ENCODE measurements at places on chromosomes 12 and 14.

DNA sequence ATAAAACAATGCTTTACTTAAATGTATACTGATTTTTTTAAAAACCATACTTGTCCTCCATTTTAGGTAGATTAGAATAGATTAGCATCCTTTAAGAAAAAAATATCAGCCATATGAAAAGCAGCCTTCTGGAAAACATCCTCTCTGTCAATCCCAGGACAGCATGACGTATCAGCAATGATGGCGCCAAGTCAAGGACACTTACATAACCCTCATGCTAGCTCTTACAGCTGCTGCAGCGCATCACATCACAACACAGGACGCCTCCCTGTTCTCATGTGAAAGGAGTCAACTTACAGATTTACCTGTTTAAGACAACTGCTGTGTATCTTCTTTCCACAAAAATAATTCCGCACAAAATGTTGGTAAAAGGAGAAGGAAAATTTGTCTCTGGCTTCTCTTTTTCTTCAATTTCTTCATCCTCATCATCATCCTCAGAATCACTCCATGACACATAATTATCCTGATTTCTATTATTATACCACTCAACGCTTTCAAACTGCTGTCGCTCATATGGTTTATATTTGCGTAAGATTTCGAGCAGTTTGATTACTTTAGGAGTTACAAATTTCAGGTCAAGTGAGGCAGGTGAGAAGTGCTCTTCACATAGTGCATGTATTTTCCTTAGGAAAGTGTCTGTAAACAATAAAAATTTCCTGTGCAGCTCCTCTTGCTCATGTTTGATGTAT is 33.3 kb downstream of the DICER1 start:
- no peak for DNase-seq

DNA sequence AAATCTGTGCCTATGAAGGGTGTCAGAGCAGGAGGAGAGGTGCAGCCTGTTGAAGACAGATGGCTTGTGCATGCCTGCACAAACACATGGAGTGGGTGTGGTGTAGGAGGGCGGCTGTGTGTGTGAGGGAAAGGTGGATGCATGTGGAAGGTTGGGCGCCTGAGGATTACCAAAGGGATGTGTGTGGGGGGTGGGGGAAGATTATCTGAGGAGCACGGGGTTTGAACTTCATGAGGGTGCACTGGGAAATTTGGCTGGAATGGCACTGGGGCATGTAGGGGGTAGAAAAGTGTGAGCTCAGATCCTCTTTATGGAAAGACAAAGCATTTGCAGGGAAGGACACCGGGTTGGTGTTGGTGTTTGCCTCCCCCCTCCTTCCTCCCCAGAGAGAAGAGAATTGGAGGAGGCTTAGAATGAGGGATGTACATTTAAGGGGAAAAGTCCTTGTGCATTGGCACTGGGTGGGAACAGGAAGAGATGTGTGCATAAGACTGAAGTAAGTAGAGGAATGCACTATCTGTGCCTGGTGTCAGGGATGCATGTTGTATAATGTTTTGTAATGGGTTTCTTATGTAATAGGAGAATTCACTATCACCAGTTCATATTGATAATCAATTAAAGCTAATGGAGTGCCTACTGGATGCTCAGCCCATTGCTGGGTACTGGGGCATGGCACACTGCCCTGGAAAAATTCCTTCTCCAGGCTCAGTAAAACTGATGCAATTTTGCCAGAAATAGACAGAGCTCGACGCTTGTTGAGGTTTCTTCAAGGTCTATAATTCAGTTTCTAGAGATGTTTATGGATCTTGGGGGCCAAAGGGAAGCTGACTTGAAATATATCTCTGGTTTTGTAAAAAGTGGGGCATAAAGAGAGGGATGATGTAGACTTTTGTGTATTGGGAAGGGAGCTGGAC is 3.0 kb downstream of the NTF3 start:
- no peak for DNase-seq

GRCh38 chr14:50109342-50109741 is 7.0 kb downstream of the VCPKMT start:
- no peak for DNase-seq

DNA sequence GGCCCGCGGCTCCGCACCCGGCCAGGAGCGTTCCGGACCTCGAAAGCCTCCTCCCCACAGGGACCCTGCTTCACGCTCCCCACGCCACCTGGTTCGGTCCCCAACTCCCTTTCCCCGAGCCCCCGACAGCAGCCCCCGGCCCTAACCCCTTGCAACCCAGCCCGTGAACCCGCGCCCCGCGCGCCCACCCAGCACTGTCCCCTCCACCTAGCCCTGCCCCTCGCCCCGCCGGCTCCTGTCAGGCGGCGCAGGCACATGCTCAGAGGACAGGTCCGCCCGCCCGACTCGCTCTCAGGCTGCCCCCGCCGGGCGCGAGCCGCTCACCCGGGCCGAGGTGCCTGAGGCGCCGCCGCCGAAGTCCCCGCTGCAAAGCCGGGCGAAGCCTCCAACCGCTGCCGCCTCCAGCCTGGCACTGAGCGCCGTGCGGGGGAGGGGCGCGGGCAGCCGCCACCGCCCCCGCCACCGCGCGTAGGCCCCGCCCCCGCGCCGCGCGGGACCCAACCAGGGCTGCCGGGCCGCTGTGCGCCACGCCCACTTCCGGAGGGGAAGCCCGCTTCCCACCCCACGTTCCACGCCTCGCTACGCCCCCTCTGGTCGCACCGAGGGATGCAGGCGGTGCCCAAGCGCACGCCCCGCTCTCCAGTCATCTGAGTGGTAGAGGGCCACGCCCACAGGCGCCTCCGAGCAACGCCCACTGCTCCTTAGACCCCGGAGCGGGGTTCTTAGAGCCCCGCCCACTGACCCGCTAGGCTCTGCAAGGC is at the start of gene CORO1C:
CORO1C (minus strand) TSS at position 414 of the 761 bp plus-strand sequence. CDS start 30,200 bp downstream, outside the sequence.
- peak; percentile 81 for DNase-seq

DNA sequence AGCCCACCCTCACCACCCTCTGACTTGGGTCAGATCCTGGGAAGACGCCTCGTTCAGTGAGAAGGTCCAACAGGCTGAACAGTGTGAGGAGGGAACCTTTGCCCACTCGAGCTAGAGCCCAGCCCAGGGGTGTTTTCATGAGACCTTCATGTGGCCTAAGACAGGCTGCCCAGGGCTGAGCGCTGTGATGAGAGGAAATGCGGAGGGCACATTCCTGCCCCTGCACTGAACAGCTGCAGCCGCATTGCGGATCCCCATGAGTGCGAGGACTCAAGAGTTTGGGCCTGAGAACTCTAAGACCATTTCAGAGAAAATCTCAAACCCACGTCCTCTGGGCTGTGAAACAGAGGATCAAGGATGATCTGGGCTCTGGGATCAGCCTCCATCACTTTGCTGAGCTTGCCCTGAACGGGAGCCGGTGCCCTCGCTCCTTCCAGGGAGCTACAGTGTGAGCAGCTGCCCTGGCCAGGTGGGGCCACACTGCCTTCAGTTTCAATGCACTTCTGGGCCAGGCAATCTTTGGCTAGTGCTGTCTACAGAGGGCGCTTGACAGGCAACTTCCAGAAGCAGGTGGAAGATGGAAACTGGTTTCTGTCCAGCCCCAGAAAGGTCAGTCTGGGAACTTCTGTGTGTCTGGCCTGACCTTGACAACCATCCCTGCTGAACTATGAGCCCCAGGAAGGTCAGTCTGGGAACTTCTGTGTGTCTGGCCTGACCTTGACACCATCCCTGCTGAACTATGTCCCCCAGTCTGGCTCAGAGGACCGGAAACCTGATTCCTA is 43.5 kb upstream of the P2RX7 start:
- DNase-seq, result no peak

DNA sequence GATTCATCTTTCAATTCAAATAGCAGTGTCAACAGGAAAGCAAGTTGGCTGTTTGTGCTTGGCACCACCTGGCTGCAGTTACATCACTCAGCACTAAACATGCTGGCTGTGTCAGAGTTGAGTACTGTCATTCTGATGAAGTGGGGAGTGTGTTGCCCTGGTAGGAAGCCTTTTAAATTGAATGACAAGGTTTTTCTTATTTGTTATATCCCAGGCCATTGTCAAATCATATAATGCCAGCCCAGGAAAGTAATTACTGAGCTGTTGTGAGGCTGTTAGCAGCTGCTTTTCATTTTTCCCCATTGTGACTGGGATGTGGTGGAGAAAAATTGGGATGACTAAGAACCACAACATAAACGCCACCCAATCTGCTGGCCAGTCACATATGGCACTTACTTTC is 106.5 kb upstream of the PRKD1 start:
- no peak for DNase-seq

DNA sequence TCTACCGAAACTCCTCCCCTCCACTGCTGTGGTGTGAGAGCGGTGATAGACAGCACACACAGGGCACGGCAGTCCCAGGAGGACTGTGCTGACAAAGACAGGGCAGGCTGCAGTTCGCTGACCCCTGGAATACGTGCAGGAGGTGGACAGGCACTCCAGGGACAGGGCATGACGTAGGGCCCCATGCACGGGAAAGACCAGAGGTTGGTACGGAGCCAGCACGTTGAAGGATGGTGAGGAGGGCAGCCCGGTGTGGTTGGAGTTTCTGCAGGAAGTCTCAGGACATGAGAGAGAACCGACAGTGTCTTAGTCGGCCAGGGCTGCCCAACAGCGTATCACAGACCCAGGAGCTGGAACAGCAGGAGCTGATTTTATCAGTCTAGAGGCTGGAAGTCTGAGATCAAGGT is 254.2 kb upstream of the FKBP4 start:
- DNase-seq, result no peak

DNA sequence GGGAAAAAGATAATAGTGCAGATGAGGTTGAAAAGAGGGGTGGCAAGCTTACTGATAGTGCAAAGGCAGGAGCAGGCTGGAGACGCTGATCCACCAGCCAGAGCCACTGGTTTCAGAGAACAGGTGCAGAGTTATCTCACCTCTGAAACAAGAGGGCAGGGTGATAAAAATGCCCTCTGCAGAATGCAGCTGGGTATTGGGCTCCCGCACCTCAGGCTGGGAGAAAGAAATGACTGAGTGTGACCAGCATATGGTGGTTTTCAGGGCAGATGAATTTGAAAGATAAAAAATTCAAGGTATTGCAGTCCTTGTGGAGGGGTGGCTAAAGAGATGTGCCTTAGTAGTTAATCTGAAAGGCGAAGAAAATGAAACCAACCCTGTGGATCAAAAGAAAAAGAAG is 2.9 kb upstream of the TMEM30B start:
- no peak for DNase-seq

- no peak for DNase-seq
Measured at GRCh38 chr12:113096675-113097461, 38.7 kb downstream of the RASAL1 start.

DNA sequence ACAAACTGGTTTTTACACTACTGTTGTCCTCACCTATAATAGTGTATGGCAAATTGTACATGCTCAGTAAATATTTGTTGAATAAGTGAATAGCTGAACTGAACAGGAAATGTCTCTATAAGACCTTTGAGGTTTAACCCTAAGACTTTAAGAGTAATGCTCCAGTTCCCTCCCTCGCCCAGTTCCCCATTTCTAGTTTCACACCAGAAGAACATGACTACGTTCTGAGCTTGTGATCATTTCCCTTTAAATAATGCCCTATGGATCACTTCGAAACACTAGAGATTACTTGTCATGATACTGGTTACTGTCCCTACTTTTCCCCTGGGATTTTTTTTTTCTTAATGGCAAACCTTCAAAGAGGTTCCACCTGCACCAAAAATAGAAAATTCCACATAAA is 69.3 kb downstream of the PRKD1 start:
- DNase-seq, result no peak

- DNase-seq, result no peak
Measured at GRCh38 chr14:88960496-88960895, 136.0 kb downstream of the TTC8 start.

DNA sequence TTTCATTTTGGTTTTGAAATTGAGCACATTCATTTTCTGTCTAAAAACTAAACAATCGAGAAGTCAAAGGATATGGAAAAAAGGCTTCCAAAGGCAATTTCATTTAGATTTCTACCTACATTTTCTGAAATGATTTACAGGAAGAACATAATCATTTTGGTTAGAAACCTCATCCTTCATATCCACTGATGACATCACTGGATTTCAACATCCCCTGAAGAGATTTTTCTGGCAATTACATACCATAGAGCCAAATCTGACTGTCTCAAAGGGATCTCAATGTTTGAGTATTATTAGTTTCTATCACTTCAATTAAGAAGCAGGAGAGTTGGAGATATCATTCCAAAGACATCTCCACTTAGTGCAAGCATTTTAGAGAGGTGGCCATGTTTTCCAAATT is 137.8 kb downstream of the TTC7B start:
- DNase-seq, result no peak

DNA sequence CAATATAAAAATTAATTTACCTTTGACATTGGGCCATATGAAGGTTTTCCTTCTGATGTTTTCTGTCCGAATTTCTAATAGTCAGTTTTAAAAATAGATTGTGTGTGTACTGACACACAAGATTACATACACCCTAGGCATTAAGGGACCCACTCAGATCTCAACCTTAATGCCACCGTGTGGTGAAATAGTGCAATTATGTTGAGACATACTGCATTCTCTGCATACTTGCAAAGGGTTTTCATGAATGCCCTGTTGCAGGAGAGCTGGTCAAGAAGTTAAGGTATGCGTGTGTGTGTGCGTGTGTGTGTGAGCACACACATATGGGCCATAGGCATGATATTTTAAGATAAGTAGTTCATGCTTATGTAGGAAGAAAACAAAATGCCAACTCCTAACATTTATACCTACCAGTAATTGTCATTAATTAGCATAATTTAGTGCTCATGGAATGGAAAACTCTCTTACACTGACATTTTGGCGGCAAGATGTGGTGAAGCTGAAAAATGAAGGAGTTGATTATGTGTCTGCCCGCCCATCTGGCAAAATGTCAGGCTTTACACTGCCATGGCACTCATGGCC is 58.8 kb downstream of the PIK3C2G start:
- no peak for DNase-seq

GRCh38 chr14:103442288-103442687 is 57.1 kb downstream of the MARK3 start:
- no peak for DNase-seq

GRCh38 chr12:51994959-51995358 is 11.8 kb upstream of the TAMALIN start:
- DNase-seq, result no peak

DNA sequence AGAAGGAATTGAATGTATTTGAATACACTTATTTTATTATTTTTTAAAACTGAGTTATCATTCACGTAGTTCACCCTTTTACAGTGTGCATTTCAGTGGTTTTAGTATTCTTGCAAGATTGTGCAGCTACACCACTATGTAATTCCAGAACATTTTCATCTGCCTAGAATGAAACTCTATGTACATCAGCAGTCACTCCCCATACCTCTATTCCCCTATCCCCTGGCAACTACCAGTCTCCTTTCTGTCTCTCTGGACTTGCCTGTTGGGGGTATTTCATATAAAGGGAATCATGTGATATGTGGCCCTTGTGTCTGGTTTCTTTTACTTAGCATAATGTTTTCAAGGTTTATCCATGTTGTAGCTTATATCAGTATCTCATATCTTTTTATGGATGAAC is 96.8 kb downstream of the BORCS5 start:
- DNase-seq, result no peak

DNA sequence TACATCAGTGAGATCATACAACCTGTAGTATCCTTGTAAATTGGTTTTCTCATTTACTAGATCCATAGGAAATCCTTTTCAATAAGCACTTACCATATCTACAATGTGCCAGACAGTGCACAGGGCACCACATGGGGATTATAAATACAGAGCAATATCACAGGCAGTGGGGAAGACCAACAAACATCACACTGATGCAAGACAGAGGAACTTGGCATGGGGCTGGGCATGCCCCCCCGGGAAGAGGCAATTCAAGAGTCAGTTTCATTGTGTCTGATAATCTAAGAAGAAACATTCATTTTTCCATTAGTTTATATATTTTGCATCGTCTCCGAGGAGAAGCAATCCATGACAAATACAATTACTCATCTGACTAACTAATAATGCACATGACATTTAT is 16.2 kb downstream of the NT5DC3 start:
- no peak for DNase-seq

Data from activated naive CD4-positive, alpha-beta T cell (primary cell).